ENCODE measurements at places on chromosomes 16 and 17.

DNA sequence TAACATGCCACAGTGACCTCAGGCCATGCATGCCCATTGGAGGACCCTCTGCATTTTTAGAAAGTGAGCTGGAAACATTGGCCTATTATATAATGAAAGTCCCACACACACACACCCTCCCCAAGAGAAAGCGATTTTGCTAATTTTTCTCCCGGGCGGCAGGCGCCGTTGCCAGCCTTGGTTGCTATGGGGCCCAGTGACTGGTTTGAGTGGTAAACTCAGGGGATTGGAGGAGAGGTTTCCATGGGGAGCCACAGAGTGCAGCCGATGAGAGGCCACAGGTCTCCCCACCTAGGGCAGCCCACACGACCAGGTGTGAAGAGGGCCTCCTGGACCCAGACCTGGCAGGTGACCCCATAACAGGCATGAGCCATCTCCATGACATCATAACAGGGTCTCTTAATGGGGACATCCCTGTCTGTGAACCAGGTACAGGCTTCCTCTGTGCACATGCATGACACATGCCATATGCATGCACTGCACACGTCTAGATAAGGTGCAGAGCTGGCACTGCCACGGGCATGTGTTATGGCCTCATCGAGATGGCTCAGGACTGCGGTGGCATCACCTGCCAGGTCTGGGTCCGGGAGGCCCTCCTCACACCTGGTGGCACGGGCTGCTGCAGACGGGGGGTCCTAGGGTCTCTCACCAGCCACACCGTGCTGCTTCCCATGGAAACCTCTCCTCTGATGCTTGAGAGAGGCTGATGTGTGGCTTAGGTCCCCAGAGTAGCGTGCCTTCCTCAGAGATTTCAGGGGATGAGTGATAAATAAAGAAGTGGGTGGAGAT lies 144.1 kb downstream of the RBFOX3 start:
- DNase-seq = no peak

DNA sequence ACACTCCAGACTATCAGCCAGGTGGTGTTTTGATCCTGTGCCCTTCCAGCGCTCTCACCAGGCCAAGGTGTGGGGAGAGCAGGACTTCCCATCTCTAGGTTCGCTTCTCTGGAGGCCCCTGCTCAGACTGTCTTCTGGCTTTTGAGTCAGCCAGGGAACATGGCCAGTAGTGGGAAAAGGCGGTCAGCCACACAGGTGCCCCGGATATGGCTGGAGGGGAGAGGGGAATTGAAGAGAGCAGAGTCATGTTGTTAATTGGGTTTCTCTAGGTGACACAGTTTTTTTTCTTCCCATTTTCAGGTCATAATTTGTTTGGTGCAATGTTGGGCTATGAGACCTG lies 1.5 kb downstream of the MINK1 start:
- DNase-seq = no peak

DNA sequence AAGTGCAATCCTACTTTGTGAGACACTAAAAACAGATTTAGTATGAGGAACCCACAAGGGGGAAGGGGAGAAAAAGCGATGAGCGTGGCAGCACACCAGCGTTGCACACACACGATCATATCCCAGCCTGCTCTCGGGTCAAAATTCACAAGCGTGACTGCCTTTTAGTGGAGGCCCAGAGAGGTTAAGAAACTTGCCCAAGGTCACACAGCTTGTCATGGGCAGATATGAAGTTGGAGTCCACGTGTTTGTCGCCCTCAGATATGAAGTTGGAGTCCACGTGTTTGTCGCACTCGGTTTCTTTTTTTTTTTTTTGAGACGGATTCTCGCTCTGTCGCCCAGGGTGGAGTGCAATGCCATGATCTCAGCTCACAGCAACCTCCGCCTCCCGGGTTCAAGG lies 58.3 kb downstream of the TIMM22 start:
- DNase-seq = no peak

- no peak for DNase-seq
These were observed 37.3 kb upstream of the ANKFY1 start for GRCh38 chr17:4301066-4301465.

DNA sequence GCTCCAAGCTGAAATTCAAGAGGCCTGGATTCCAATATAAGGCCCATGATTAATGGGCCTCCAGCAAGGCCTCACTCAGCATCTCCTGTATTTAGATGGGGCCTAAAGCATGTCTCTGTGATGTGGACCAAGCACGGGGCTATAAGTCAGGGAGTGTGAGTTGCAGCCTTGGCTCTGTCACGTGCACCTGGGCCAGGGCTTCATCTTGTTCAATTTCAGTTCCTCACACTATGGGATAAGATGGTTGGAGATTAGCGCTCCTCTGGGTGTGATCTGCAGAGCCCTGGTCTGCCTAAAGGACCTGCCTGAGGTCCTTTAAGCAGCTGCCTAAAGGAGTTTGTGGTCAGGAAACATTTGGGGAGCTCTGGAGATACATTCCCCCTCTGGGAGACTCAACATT lies 25.2 kb downstream of the KLHL36 start:
- DNase-seq = no peak

DNA sequence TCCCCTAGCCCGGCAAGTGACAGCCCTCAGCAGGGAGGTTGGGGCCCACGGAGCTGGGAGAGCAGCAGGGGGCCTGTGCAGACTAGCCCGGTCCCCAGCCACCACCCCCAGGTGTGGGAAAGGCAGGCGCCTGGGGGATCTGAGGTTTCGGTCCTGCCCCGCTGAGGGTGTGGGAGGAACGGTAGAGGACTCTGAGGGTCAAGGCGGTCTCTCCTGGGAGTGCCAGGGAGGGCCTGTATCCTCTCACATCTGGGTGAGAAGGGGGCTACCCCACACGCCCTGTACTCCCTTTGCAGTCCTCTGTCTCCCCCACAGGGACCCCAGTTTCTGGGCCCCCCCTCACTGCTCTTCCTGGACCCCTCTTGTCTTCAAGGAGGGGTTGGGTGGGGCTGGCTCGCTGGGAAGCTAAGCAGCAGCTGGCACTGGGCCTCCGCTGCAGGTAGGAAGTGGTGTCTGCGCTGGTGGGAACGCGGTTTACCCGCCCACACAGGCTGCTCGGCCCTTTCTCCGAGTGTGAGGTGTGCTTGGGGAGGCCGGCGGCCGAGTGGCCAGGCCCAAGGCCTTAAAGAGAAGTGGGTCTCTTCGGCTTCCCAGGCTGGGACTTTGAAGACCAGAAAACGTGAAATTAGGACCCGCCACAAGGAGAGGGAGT lies 15.4 kb downstream of the CD7 start:
- no peak for DNase-seq

- no peak for DNase-seq
These were observed 9.3 kb downstream of the ADCY7 start for GRCh38 chr16:50275428-50276325.

- no peak for DNase-seq
These were observed 7.3 kb downstream of the ST6GALNAC2 start for GRCh38 chr17:76578376-76578775.

DNA sequence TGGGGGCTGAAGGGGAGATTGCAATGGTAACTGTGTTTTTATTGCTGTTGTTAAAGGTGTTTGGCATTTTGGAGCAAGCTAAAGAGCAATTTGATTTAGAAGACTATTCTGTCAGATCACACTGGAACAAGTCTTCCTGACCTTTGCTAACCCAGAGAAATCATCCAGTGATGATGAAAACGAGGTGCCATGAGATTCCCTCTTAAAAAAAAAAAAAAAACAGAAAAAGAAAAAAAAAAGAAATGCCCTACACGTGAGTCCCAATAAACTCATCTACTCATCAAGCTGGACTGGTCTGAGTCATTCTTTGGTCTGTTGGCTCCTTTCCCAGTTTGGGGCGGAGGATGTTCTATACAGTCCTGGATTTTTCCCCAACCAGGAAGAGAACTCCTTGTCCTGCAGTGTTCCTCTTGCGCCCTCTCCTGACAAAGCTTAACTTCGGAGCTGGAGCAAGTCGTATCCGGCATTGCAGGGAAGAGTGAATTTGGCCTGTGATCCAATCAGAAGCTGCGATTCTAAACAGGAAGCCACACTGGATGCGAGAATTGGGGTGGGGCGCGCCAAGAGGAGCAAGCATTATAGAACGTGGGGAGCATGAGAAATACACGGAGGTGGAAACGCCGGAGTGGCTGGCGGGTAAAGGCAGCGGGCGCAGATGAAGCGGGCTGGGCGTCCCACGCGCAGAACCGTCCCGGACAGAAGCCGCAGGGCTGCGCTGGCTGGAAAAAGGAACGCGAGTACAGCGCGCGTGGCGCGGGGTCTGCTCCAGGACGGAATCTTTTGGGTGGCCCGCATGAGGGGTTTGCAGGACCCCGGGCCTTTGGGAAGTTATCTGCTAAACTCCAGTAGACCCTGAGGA lies 22.4 kb upstream of the CRYM start:
- DNase-seq = no peak

- no peak for DNase-seq
These were observed 897 bp downstream of the OMG start for GRCh38 chr17:31296142-31296541.

- no peak for DNase-seq
These were observed 61.5 kb downstream of the PCTP start for GRCh38 chr17:55812323-55812722.

GRCh38 chr16:60271025-60271771 lies 1537.1 kb upstream of the GOT2 start:
- no peak for DNase-seq

GRCh38 chr17:49203796-49204195 lies 6.6 kb downstream of the GNGT2 start:
- DNase-seq = no peak

DNA sequence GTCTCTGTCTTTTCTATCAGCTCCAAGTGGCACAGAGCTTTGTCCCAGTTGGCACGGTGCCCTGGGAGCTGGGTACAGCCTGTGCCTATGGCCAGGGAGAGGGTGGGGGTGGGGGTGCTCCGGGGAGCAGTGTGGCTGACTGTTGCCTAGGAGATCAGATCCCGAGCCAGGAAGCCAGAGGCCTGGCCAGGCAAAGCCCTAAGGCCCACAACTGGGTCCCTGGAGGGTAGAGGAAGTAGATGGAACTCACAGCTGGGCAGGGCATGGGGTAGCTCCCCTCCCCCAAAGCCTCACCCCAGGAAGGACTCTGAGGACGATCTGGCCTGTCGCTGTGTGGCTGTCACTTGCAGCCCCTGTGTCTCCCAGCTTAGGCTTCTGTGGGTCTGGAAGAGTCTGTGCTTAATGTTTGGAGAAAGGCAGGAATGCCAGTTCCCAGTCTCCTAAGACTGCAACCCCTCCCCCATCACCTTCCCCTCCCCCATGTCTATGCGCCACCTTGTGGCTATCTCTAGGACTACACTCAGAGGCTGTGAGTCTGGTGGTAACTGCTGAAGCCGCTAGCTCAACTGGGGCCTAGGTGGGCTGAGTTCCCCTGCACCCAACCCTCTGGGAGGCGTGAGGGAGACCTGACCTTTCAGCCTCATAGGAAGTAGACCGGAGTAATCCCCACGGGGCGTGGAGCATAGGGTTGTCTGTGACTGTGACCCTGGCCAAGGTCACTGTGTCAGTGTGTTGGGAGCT lies 12.6 kb downstream of the THRA start:
- DNase-seq = no peak

All from vagina (tissue), 2 donors.